ENCODE measurements at places on chromosomes 4 and X.

DNA sequence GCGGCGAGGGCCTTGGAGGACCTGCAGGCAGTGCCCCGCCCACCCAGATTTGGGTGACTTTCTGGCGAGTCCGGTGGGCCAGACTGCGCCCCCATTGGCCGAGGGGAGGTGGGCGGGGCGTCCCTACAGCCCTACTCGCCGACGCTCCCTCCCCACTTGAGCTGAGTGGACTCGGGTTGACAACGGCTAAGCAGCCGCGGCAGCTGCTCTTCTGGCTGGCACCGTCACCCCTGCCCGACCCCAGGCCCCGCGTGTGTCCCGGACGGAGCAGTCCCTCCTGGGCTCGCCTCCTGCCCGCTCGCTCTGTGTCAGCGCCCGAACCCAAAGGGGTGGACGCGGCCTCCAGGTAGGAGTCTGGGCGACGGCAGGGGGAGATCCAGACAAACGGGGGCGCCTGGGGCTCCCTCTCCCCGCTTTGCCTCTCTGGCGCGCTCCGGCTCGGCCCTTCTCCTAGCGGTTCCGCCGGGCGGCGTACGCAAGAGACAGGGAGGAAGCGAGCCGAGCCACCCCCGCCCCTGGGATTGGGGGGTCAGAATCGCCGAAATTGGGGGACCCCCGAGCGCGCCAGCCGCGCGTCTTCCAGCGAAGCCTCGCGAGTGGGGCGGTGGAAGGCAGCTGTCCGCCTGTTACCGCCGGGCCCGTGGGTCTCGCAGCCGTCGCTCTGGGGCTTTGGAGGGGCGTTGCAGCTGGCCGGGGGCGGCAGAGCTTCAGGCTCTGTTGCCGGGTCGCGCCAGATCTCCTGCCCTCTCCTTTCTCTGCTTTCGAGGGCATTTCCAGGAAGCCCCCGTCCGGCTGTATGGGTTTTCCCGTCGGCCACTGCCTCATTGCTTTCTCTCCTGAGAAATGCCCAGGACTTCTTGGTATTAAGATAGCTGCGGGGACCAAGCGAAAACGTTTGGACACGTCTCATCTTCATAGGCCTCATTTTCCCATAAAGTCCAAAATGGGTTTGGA, 46.3 kb downstream of the STARD8 start:
- DNase-seq, result no peak

DNA sequence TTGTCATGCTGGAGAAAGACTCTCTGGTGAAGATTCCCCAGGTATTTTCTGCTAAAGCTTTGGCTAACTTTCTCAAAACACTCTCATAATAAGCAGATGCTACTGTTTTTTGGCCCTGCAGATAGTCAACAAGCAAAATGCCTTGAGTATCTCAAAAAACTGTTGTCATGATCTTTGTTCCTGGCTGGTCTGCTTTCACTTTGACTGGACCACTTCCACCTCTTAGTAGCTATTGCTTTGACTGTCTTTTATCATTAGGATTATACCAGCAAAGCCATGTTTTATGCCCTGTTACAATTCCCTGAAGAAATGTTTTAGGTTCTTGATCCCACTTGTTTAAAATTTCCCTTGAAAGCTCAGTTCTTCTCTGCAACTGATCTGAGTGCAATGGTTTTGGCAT, 231.5 kb downstream of the SLC7A11 start:
- DNase-seq, result no peak

DNA sequence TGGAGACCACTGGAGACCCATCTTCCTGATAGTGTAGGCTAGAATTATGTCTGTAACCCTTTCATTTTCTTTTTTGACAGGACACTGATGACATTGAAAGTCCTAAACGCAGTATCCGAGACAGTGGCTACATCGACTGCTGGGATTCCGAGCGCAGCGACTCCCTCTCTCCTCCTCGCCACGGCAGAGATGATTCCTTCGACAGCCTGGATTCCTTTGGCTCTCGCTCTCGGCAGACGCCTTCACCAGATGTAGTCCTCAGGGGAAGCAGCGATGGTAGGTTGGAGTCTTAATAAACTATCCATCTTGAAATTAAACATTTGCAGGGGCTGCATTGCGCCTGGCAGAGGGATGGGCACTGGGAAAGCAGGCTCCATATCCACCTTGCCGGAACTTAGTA, 75.4 kb downstream of the LIMCH1 start:
- DNase-seq, result no peak

DNA sequence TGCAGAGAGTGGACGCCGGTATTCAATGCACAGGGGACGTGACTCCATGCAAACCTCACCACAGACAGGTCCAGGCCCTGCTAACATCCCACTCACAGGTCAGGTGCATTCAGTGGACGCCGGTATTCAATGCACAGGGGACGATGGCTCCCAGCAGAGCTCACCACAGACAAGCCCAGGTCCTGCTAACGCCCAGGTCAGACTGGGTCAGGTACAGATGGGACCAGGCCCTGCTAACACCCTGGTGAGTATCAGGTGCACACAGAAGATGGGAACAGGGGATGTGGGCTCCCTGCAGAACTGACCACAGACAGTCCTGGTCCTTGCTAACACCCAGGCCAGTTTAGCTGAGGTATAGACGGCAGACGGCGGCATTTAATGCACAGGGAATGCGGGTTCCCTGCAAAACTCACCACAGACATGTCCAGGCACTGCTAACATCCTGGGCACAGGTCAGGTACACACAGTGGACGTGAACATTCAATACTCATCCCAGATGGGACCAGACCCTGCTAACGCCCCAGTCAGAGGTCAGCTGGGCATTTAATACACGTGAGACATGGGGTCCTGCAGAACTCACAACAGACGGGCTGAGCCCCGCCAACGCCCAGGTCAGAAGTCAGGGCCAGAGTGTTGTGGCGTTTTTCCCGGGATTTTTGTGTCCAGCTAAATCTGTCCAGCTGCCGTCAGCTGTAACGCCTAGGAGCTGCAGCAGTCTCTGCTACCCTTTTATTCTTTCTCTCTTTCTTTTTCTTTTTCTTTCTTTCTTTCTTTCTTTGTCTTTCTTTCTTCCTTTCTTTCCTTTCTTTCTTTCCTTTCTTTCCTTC, 99.2 kb downstream of the SHOX start:
- no peak for DNase-seq

DNA sequence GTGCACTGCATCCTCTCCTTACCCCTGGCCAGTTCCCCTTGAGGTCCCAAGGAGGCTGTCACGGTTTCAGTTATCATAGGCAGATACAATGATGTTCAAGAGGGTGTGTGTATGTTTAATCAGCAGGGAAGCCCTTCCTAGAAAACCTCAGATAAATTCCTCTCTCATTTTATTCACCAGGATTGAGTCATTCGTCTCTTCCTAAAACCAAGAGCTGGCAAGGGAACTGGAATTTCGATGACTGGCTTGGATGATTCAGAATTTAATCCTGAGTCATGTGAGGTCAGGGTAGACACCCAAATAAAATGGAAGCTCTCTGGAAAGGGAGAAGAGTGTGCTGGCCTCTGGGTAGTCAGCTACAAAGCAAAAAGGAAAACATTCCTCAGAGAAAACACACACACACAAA, 106.2 kb upstream of the RAPGEF2 start:
- no peak for DNase-seq

DNA sequence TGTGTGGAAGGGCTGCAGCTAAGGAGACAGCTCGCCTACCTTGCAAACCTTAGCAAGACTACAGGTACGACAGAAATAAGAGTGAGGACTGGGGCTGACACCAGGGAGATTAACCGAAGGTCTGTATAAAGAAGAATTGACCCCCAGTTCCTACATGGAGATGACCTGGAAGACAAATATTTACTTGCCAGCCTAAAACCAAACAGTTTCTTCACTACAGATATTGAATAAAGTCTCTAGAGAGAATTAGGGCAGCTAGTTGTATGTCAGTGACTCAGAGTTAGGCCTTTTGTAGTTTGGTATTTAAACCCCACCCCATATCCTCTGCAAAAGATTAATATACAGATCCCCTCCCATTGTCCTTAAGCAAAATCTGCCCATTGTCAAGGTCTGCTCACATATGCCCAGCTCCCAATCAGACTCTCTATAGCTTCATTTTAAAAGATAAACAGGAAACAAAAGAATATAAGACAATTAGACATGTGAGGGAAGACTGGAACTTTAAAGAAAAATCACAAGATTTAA, 28.1 kb upstream of the FRMPD3 start:
- no peak for DNase-seq

GRCh38 chrX:39677978-39678791, 419.6 kb downstream of the BCOR start:
- DNase-seq, result no peak

DNA sequence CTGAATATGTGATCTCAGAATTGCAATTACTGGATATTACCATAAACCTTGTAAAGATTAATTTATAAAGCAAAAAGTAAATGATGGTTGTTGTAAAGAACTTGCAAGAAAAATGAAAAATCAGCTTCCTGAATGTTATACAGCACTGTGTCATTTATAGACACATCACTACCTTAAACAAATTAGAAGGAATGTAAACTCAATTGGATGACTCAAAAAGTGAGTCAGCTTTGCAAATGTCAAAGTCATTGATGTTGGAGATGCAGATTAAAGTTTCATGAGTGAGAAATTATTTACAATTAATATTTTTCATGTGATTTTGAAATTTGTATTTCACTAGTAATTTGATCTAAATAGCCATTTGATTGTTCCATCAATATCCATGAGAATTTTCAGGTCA, 193.2 kb downstream of the RAPGEF2 start:
- DNase-seq, result no peak

DNA sequence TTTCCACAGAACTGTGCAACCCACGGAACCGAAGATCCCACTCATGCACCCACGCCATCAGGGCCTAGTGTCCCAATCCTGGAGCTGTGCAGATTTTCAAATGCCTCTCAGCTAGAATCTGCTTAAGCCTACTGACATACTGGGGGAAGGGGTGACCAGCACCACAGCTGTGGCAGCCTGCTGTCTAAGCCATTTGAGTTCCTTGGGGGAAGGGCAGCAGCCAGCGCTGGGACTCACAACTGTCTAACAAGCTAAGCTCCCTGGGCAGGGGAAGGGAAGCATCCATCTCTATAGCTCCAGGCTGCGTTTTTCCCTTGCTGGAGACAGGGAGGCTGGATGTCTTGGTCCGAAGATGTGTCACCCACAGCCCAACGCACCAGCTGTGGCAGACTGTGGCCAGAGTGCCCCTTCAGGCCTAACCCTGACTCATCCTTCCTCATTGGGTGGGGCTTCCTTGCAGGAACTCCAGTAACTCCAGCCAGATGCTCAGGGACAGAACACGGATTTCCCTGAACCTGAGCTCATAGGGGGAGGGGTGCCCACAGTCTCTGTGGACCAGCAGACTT, 194.8 kb downstream of the CHRDL1 start:
- DNase-seq, result no peak

- no peak for DNase-seq
These were observed 59.3 kb downstream of the MAD2L1 start for GRCh38 chr4:120007191-120007871.

- no peak for DNase-seq
These were observed 54.2 kb downstream of the SUPT20HL2 start for GRCh38 chrX:24259544-24260240.

- no peak for DNase-seq
These were observed 94.7 kb upstream of the DIPK2B start for GRCh38 chrX:45295259-45295986.

GRCh38 chrX:53704294-53704693, 17.8 kb upstream of the HUWE1 start:
- no peak for DNase-seq

- DNase-seq, result no peak
These were observed 79.2 kb downstream of the F11 start for GRCh38 chr4:186345184-186345583.

DNA sequence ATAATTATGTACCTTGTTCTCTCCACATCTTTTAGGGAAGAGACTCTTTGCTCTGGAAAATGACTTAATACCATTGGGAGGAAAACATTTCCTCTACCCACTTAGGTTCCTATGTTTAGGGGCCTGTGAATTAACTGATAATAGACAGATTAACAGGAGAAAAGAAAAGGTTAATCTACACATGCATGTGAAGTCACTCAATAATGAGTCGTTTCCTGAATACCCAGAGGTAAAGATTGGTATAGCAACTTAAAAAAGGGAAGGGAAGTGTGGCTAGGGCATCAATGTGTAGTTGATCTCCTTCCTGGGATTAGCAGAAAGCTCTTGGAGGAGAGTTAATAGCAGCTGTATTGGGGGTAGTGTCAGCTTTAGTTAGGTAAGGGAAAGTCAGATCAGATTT, 419.5 kb upstream of the ATOH1 start:
- no peak for DNase-seq

DNA sequence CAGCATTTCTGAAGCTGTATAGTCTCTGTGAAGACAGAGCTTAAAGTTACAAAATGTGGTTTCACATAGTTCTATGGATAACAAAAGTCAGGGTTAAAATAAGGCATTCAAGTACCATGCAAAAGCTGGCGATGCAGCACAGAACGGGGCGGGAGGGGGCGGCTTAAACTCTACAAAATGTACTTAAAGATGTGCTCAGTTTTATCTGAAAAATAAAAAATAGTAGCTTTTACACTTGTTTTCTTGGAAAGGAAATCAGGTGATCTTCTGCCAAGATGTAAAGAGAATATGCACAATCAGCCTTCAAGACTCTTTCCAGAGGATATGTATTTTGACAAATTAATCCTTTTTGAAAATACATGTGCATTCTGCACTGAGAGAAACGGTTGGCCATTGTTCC, 301.7 kb upstream of the EMCN start:
- no peak for DNase-seq

GRCh38 chr4:139639654-139640053, 26.0 kb upstream of the MGST2 start:
- no peak for DNase-seq

DNA sequence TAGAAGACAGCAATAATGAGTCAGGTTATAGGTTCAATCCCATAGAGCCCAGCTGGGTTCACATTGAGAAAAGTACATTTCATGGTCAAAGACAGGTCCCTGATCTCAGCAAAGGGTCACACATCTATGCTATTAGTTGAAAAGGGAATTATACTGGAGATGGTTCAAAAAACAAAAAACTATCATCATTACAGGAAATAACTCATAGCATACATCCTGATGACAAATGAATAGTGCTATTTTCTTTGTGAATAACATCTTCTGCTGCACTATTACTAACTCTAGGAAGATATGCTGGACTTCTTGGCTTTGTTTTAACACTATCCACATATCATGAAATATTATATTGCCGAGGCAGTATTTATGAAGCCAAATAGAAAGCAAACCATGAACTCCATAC, 202.5 kb upstream of the MAB21L2 start:
- DNase-seq, result no peak

GRCh38 chrX:21645431-21645830, 12.7 kb downstream of the KLHL34 start:
- no peak for DNase-seq

DNA sequence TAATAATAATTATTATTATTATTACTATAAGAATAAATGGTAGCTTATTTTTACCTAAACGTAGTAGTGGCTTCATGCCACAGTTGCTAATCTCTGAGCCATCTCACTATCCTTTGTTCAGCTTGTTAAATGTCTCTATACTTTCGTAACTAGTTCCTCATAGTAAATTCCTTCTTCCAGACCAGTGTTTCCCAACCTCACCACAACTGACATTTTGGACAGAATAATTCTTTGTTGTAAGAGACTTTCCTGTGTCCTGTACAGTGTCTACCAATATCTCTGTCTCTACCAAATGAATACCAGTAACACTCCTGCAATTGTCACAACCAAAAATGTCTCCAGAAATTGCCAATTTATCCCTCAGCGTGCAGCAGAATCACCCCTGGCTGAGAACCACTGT, 1040.9 kb downstream of the DMD start:
- DNase-seq, result no peak

GRCh38 chr4:5051278-5052203, at the start of gene STK32B:
Gene STK32B (plus strand): TSS chr4:5051480.
- DNase-seq, result no peak

Data from activated CD4-positive, CD25-positive, alpha-beta regulatory T cell treated with anti-CD3 and anti-CD28 coated beads, Interleukin-2, amount 50 U/mL, for 16 hours (primary cell).